ENCODE measurements at places on chromosomes 16 and 17.

DNA sequence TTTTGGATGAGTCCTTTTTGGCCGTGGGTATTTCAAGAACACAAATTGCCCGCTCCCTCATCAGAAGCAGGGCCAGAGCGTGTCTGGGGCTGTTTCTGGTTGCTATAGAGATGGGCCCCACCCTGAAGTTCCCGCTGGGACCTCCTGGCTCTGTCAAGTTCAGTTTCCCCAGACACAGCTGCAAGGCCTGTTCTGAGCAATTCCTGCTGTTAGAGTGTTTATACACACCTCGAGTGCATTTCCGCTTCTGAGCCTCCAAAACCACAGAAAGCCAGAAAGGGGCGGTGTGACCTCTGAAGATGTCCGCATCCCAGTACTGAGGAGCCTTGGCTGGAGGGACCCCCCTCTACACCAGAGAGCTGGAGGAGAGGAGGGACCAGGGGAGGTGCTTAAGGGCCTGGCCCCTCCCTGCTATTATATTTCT, 9.3 kb upstream of the WBP2 start:
- peak; percentile 64 for ATAC-seq

DNA sequence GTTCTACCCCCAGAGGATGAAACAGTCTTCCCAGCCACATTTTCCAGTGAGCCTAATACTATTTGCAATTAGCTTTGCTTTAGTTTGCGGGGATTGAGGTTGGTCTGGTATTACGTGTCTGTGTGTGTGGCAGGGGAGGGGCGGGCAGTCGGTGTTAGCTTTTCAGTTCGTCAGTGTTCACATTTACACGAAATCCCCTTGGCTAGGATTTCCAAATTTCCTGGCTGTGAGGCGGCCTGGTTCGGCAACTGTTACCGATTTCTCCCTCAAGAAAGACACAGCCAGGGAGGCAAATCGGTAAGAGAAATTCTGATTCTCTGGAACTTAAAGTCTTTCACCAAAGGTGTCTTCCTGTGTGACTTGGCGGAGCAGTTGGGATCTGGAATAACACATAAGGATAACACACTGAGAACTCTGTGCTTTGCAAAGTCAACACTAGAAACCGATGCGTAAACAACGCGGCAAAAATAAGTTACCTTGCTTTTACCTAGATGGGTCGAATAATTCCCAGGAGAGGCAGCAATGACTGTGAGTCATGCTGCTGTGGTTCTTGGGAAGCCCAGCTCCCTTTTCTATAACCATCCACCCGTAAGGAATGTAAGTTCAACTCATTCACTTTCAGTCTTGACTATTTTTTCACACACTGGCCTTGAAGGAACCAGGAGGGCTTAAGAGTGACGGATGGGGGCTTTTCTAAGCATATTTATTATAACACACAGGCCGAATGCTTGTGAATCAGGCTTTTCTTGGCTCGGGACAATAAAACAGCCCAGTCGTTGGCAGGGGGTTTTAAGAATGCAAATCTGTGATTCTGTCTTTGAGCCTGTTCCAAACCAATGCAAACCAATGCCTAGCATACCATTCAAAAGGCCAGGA, 24.2 kb downstream of the GPRC5B start:
- no peak for ATAC-seq

DNA sequence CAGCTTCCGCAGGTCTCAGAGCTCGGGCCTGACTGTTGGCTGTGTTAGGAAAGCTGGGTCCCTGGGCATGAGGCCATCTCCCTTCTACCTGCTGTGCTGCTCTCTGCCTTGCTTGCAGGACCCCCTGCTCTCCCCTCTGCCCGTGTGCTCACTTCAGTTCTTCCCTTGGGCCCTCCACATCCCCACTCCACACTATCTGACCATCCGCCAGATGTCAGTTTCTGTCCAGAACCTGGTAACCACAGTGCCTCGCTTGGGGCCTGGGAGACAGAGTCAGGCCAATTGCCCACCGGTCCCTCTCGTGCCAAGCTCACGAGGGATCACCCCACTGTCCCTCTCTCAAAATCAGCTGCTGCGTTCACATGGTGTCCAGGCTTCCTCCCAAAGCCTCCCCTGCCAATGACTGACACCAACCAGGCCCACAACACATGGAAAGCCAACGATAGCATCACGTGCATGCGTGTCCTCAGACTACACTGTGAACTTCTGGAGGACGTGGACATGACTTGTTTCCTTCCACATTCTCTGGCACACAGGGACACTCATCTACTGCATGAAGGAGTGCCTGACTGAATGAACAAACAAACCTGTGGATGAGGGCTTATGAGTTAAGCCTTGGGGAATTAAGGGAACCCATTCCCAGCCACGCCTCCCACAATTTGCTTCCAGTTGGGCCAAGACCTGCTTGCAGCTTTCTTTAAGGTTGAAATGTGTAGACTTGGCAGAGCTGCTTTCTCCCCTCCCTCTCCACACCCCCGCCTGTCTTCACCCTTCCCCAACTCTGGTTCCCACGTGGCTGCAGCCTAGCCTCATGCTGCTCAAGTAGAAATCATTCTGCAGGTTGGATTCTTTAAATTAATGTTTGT, 72.5 kb upstream of the ZNF423 start:
- ATAC-seq, result peak; percentile 91

GRCh38 chr16:67429053-67429798, 1.7 kb upstream of the HSD11B2 start:
- ATAC-seq, result peak; percentile 18

GRCh38 chr17:75242461-75243042, 18.9 kb downstream of the GGA3 start:
- ATAC-seq, result peak; percentile 15

DNA sequence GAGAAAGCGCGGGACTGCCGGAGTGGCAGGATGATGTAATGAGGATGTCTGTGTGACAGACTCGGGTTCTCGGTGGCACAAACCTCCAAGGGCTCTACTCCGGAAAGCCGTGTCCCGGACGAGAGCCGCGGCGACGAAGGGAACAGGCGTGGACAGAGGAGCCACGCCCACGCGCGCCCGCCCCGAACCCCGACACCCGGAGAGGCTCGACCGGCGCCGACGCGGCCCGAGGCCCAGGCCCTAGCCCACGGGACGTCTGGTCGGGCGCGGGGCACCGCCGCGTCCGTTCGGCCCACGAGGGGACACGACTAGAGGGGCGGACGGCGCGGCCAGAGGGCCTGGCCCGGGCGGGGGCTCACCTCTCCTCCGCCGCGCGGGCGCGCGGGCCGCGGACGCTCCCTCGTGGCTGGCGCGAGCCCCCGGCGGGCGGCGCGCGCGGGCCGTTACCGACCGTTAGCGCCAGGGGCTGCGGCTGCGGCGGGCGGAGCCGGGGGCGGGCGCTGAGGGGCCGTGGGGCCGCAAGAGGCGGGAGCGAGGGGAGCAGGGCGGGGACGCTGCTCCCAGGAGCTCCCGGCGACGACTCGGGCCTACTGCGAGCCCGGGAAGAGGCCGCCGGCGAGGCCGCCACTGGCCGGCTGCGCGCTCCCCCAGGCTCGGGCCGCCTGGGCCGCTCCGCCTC, 2.1 kb upstream of the IRX5 start:
- peak; percentile 42 for ATAC-seq

DNA sequence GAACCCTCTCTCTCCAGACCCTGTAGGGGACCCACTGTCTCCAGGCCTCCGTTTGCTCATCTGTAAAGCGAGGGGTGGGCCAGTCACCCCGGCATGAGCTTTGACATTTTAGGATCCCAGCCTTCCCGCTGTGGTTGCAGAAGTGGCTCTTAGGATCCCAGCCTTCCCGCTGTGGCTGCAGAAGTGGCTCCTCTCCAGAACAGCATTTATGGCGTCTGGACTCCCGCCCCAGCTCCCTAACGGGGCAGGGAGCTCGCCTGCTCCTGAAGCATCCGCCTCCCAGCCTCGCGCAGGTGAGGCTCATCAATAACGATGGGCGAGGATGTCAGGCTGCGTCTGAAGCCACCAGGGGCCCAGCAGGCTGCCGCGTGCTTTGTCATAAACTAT, 222.3 kb upstream of the TNRC6C start:
- no peak for ATAC-seq

All from esophagus mucosa (tissue), 1 donor.